PC-3 (cell line): ENCODE measurements at places on chromosomes 6 and 20. TPM values are rescaled to one million over a fixed set of nuclear protein-coding genes. Genes with fewer than 3 reads are reported as not detected.

- DNase-seq: peak; percentile 59
These were observed at the start of gene COMMD7 for GRCh38 chr20:32743237-32744112. Gene COMMD7 (minus strand): TSS chr20:32743467. CDS start chr20:32743391, 76 bp downstream.

DNA sequence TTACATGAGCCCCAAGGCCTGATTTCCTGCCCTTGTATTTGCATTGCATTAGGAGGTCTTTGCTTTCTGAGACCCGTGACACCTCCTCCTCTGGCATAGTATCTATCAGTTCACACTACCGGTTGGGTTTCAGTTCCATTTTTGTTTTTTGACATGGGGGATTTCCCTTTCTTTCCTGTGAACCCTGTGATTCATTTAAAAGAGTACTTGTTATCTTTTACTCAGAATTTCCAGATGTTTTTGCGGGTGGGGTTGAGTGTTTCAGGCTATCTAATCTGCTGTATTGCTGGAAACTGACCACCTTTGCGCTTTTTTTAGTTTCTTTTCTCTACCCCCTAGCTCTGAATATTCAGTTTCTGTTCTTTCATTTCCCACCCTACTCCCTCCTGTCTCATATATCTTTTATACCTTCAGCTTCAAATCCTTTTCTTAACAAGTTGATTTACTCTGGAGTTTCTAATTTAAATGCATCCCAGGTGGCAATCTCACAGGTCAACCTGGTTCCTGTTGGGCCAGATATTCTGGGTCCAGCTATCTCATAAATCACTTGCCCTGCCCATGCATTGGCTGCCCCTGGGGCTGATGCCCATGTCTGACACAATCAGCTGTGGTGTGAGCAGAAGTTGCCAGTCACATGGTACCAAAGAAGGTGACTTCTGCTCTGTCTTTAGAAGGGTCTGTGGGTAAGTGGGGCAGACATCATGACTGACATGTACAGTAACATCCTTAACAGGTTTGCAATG is 14.3 kb upstream of the NCOA3 start:
- no peak for DNase-seq

DNA sequence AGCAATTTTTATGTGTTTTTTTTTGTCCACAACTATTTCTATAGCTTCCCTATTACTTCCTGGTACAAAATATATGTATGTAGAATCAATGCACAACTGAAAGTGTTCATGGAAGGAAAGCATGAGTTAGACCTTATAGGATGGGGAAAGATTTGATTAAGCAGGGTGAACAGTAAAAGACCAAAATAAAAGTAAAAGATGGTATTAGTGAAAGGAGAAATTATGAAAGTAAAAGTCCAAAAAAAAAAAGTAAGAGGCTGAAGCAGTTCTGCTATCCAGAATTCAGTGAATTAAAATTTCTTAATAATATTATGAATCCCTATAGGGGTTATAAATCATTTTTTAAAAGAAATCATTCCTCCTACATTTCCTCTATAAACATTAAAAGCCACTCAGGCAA is 114.3 kb downstream of the EPHA7 start:
- DNase-seq: no peak

GRCh38 chr6:43730634-43731033 is 39.4 kb upstream of the VEGFA start:
- no peak for DNase-seq

DNA sequence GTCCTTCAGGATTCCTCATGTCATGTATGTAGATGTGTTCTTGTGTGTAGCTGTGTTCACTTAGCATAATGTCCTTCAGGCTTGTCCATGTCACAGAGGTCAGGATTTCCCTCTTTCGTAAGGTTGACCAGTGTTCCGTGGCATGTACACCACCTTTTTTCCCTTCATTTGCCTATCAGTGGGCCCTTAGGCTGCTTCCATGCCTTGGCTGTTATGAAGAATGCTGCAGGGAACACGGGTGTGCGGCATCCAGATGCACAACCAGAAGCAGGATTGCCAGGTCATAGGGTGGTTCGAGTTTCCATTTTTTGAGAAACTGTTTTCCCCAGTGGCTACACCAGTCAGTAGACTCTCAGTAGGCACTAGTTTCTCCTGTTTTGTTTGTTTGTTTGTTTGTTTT is 29.2 kb downstream of the SYNDIG1 start:
- DNase-seq: no peak

GRCh38 chr6:64254558-64254957 is 619.0 kb downstream of the PHF3 start:
- DNase-seq: peak; percentile 79

DNA sequence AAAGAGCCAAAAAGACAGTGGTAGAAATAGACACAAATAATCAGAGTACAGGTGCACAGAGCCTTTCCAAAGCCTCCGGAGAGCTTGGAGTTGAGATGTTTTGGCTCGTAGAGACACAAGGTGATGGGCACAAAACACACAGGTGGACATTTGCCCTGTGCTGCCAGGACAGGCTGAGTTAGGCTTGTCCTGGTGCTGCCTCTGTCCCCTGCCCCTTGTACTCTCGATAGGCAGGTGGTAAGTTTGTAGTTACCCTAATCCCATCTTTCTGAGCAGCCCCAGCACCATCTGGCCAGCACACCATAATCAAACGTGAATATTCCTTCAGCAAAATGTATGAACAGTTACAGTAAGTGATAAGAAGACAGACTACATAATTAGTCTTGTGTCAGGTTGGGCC is 95.5 kb downstream of the FOXC1 start:
- DNase-seq: no peak

Gene BPIFB4
- not detected in 2 replicates for total RNA-seq

Gene CPNE5
- 0.29 TPM in 1 of 2 replicates, not detected in the other for total RNA-seq

Gene OR2H1
- total RNA-seq: not detected in 2 replicates

Gene LPA
- not detected in 2 replicates for total RNA-seq
